Muscle of leg (tissue), 16 donors: ENCODE measurements at places on chromosomes 5 and 9.

DNA sequence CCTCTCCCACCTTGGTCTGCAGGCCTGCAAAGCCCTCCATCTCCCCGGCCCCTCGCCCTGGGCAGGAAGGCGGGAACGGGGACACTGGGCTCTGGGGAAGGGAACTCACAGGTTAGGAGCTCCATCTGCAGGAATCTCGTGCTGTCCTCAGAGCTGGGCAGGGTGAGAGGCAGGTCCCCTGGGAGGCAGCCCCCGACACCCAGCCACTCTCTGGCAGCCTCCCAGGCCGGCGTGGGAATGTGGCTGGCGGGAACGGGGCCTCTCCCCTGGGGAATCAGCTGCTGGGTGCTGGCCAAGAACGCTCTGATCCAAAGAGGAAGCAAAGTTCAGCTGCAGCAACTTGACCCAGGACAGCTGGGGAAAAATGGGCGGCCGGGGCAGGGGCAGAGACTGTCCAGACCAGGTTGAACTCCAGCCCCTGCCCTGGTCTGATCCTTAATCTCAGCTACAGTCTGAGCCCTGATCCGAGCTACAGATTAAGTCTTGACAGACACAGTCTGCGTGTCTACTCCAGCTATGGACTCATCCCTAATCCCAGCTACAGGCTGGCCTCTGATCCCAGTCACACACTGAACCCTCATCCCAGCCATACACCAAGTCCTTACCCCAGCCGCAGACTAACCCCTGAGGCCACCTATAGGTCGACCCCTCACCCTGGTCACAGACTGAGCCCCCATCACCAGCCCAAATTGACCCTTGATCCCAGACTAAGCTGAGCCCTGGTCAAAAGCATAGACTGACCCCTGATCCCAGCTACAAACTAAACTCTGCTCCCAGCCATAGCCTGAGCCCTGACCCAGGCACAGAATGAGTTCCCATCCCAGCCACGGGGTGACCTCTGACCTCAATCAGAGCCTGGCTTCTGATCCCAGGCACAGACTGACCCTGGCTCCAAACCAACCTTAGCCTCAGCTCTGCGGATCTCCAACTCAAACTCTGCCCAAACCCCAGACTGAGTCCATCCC lies 37.3 kb upstream of the EGFL7 start:
- peak; percentile 78 for DNase-seq

GRCh38 chr5:43515678-43516048 lies 715 bp upstream of the C5orf34 start:
- DNase-seq, result no peak

- DNase-seq, result peak; percentile 47
Observed at GRCh38 chr5:130168211-130168610, 263.9 kb downstream of the CHSY3 start.

GRCh38 chr9:99109522-99109921 lies 4.6 kb downstream of the TGFBR1 start:
- DNase-seq, result peak; percentile 53

GRCh38 chr5:36045895-36046294 lies 20.8 kb downstream of the UGT3A2 start:
- no peak for DNase-seq

- no peak for DNase-seq
Observed at GRCh38 chr5:11563822-11564221, 340.4 kb downstream of the CTNND2 start.

- DNase-seq, result no peak
Observed at GRCh38 chr5:168011096-168011495, 280.3 kb upstream of the WWC1 start.

GRCh38 chr5:143714629-143715028 lies 97.3 kb upstream of the HMHB1 start:
- DNase-seq, result peak; percentile 43
